A549 treated with AZD2906 at 1 μM for 4 hours (cell line): ENCODE measurements at places on chromosomes 16 and 17. TPM values are rescaled to one million over a fixed set of nuclear protein-coding genes. Genes with fewer than 3 reads are reported as not detected.

TP53TG3C gene
- 0.58 TPM in 1 of 5 replicates, not detected in the others for total RNA-seq

PTGES3L gene
- 0.63 to 1.3 TPM (median 0.87 TPM) in 5 replicates for total RNA-seq

CA7 gene
- 0.05 to 0.06 TPM (median 0.06 TPM) in 3 of 5 replicates, not detected in the others for total RNA-seq

THUMPD1 gene
- 19.4 to 28.2 TPM (median 21.2 TPM) in 5 replicates for total RNA-seq

STAT3 gene
- total RNA-seq, result 68.0 to 74.3 TPM (median 72.2 TPM) in 5 replicates

KRTAP17-1 gene
- total RNA-seq, result not detected in 5 replicates

OSBPL7 gene
- total RNA-seq, result 12.2 to 17.8 TPM (median 15.8 TPM) in 5 replicates

MBTD1 gene
- 4.6 to 5.8 TPM (median 5.1 TPM) in 5 replicates for total RNA-seq

TAT gene
- 0.03 to 0.15 TPM (median 0.05 TPM) in 4 of 5 replicates, not detected in the other for total RNA-seq

HCRT gene
- 0.20 TPM in 1 of 5 replicates, not detected in the others for total RNA-seq

ZNF385C gene
- 0.14 to 0.39 TPM (median 0.20 TPM) in 5 replicates for total RNA-seq

MYL11 gene
- total RNA-seq, result 0.27 to 0.84 TPM (median 0.45 TPM) in 4 of 5 replicates, not detected in the other

TBX2 gene
- 3.7 to 6.1 TPM (median 5.4 TPM) in 5 replicates for total RNA-seq

ARRB2 gene
- total RNA-seq, result 45.4 to 63.2 TPM (median 52.9 TPM) in 5 replicates

TMC8 gene
- 0.14 to 0.30 TPM (median 0.25 TPM) in 5 replicates for total RNA-seq

RTN4RL1 gene
- 13.8 to 19.9 TPM (median 16.7 TPM) in 5 replicates for total RNA-seq

ABCA8 gene
- 0.24 to 0.52 TPM (median 0.31 TPM) in 5 replicates for total RNA-seq

TNK1 gene
- 1.3 to 1.6 TPM (median 1.5 TPM) in 5 replicates for total RNA-seq
